T-helper 2 cell treated with Interferon-gamma antibody and Interleukin-4, amounts not matched to agents 5 μg/mL and 100 μg/mL, for 36 hours (primary cell): ENCODE measurements at places on chromosomes 11 and 22.

GRCh38 chr11:63858628-63859550 is 20.0 kb downstream of the MARK2 start:
- no peak for DNase-seq

DNA sequence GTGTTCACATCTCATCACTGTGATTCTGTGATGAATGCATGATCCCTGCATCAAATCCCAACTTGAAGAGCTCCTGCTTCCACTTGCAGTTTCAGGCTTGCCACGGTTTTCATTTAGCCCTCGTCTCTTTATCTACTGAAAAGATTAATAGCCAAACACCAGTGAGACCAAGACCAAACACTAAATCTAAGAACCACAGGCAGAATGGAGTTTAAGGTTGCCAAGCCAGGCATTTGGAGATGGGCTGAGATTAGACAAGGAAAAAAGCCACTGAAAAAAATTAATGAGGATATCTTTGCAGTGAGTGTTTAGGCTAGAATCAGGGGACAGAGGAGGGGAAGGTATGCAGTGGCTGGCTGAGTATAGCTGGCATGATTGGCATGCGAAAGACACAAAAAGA is 227.2 kb upstream of the BLID start:
- no peak for DNase-seq

- DNase-seq = no peak
Observed at GRCh38 chr11:13680501-13681264, 12.2 kb downstream of the FAR1 start.

DNA sequence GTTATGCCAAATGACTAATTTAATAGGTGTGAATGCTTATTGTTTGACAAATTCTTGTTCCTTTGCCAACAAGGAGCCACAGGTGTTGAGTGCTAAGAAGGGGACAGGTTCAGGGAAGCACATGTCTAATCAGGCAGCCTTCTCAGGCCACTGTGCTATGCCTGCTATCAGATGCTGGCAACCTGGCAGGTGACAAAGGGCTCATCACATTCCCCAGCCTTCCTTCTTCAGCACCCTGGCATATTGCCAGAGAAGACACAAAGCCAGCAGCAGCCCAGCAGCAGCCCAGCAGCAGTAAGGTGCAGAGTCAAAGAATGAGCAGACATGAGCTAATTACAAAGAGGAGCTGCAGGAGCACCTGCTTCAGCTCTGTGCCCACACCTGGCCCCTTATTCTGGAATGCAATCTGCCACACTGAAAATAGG is 68.2 kb downstream of the GUCY1A2 start:
- no peak for DNase-seq

DNA sequence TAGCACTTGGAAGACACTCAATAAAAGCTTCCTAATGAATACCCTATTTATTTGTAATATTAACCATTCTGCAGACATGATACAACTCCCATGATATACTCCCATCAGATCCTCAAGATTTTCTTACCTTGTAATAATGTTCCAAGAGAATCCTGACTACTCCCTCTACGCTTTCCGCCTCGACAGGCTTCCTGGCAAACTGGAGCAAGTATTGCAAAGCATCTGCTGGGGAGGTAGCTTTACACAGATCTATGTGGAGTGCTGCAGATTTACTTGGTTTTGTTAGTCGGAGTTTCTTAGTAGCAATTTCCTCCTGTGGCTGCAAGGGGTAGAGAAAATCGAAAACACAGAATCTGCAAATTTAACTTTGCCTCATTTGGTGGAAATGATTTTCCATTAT is 3.5 kb downstream of the INTS4 start:
- no peak for DNase-seq

- DNase-seq = no peak
Observed at GRCh38 chr11:33909150-33909549, 17.3 kb upstream of the LMO2 start.

DNA sequence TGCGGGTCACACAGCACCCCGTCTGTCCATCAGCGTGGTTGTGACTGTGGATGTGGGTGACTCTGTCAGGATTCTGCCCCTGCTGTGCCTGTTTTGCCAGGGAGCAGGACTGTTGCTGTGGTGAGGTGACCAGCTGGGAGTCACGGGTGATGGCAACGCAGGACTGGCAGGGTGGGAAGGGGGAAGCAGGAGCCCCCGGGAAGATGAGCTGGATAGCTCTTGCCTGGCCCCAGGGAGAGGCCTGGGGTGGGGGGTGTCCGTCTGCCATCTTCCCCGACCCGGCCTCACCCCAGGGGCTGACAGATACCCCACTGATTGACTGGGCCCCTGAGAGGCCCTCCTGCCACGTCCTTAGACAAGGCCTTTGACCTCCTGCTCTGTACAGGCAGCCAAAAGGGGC is 34.3 kb upstream of the TSPAN18 start:
- DNase-seq = no peak

GRCh38 chr11:128236506-128237498 is 350.6 kb downstream of the ETS1 start:
- no peak for DNase-seq

GRCh38 chr11:131855320-131855719 is 484.9 kb downstream of the NTM start:
- DNase-seq = no peak

- no peak for DNase-seq
Observed at GRCh38 chr11:13776134-13776815, 107.8 kb downstream of the FAR1 start.

GRCh38 chr22:17684245-17684644 is 45.7 kb downstream of the BCL2L13 start:
- DNase-seq = no peak

DNA sequence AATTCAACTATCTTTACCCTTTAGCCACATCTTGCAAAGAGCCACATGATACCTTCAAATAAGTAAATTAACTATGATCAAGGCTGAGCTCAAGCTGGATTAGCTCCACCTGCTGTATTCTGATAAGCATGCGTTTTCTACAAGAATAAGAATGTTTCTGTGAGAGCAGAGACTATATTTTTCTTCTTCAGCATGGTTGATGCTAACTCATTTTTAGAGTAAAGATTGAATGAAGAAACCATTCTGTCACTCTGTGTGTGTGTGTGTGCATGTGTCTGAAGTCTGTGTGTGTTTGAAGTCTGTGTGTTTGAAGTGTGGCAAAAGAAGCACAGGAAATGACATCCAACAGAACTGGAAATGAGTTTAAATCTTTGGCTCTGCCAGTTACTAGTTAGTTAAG is 12.0 kb upstream of the LAYN start:
- DNase-seq = no peak

DNA sequence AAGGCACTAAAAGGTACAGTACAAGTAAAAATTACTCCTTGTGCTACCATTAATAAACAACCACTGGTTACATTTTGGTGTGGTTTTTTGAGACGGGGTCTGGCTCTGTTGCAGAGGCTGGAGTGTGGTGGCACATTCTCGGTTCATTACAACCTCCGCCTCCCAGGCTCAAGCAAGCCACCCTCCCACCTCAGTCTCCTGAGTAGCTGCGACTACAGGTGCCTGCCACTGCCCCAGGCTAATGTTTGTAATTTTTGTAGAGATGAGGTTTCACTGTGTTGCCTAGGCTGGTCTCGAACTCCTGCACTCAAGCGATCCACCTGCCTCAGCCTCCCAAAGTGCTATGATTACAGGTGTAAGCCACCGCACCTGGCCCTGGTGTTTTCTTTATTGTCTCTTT is 20.8 kb downstream of the TAF1D start:
- DNase-seq = no peak

GRCh38 chr11:41400819-41401382 is 58.6 kb downstream of the LRRC4C start:
- no peak for DNase-seq

GRCh38 chr11:109788948-109789490 is 304.2 kb upstream of the ZC3H12C start:
- DNase-seq = no peak

DNA sequence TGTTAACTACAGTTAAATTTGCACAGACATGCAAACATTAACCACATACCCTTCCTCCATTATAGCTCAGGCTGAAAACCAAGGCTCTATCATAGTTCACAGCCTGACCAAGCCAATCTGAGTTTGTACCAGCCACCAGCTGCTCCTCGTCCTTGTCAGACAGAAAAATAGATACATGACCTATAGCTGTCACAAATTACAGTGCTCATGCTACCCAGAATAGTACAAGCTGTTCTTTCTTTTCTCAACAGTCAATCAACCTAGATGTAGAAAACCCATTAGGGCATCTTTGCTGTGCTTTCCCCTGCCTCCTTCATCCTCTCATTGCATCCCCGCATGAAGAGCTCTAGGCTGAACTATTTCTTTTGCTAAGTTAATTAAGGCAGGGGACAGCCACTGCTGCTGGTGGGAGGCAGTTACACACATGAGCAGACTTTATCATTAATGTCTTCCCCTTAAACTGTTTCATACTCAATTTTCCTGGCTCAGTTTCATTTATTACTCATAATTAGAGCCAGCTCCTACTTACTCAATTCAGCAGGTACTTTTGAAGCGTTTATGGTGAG is 148.3 kb downstream of the TRPC6 start:
- DNase-seq = no peak

- DNase-seq = no peak
Observed at GRCh38 chr22:45455621-45456020, 42.1 kb downstream of the RIBC2 start.

DNA sequence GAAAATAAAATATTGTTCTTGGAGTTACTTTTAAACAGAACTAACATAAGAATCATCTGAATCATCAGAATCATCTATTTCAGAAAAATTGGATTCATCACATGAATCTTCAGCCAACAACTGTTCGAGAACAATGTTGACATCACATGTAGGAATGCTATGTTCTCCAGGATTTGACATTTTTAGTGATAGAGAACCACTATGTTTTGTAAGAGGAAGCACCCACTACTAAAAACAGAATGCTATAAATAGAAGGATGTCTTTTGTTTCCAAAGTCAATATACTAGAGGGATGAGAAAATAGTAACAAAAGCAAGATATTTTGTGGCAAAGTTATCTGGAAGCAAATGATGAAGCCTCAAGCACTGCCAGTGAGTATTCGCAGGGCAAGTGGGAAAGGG is 263.4 kb upstream of the DDI1 start:
- no peak for DNase-seq

GRCh38 chr11:119687373-119688046 is 41.5 kb downstream of the NECTIN1 start:
- no peak for DNase-seq

- no peak for DNase-seq
Observed at GRCh38 chr11:9219572-9219971, 45.6 kb downstream of the DENND5A start.

DNA sequence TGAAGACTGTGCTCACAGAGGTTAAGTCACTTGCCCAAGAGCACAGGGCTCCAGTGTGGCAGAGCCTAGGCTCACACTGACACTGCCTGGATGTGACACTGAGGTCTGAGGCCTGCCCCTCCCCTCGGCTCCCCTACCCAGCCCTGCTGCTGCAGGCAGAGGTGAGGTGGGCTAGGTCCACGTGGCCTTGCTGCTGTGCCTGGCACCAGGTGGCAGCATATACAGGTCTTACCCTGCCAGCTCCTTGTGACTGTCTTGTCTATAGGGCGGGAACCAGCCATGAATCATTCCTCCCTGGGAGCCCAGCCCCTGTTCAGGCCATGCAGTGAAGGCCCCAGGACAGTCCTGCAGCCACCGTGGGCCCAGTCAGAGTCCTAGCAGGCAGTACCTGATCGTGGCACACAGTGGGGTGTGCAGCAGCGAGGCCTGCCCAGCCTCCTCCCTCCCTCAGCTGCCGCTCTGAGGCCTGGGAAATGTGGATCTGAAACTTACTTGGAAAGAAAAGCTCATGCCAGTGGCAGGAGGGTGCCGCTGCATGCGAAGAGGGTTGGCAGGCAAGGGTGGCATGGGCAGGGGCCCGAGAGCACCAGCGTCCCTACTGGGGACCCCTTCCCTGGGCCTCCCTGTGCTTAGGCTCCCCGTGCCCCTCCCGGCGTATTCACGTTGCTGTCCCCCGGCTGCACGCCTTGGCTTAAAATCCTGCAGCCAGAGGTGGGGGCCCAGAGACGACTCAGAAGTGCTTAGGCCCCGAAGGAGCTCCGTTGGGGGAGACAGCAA is 1.2 kb upstream of the CERK start:
- peak; percentile 72 for DNase-seq

DNA sequence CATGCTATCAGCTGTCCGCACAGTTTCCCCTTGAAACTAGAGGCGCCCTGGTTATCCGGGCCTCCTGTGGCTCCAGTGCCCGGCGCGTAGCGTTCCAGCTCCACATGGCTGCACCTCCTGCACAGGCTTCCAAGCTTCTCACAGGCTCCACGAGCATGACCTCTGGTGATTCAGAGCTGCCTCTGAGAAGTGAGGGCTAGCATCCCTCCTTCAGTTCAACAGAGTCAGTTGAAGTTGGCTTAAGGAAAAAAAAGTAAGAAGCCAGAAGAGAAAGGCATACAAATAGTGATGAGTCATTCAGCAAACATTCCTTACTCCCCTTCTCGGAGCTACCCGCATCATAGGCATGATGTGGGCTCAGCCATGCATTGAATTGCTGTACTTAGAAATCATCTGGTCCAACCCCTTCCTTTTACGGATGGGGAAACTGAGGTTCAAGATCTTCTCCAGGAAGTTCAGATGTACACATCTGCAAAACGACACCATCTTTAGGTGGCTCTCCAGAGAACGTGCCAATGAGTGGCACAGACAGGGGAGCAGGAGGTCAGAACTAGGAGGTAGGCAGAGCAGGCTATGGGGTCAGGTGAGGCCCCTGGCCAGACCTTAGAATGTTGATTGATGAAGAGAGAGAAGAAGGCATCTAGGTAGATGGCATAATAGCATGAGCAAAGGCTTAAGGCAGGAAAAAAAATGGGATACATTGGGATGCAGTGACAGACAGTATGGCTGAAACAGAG is 216.3 kb upstream of the TBCEL start:
- DNase-seq = no peak

- no peak for DNase-seq
Observed at GRCh38 chr11:104372111-104372510, 208.2 kb upstream of the PDGFD start.

DNA sequence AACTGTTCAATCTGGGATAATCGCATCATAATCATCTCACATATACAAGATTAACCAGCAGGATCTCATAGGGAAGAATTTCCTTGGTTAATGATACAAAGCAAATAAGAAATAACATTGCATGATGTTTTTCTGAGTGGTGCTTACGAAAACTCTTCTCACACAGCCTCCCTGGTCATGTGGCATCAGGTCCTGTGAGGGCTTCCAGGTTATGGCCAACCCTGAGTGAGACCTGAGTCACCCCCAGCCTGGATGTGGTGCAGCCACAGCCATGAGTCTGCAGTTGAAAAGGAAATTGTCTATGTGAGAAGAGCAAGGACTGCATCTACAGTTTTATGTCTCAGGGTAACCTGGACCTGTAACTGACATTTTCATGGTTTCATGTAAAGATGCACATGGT is 90.5 kb upstream of the XKR3 start:
- DNase-seq = peak; percentile 31

- DNase-seq = no peak
Observed at GRCh38 chr22:38051261-38051660, 5.9 kb upstream of the PICK1 start.

- DNase-seq = no peak
Observed at GRCh38 chr22:45196926-45197605, 33.3 kb downstream of the NUP50 start.

- no peak for DNase-seq
Observed at GRCh38 chr22:46883092-46883910, 120.9 kb downstream of the TBC1D22A start.
